ENCODE measurements at places on chromosomes 1 and 21.
A peak's percentile ranks its signal among the peaks of the same experiment; 100 is the strongest.

- no peak for DNase-seq
Measured at GRCh38 chr21:45846373-45847160, 135.0 kb upstream of the COL6A1 start.

DNA sequence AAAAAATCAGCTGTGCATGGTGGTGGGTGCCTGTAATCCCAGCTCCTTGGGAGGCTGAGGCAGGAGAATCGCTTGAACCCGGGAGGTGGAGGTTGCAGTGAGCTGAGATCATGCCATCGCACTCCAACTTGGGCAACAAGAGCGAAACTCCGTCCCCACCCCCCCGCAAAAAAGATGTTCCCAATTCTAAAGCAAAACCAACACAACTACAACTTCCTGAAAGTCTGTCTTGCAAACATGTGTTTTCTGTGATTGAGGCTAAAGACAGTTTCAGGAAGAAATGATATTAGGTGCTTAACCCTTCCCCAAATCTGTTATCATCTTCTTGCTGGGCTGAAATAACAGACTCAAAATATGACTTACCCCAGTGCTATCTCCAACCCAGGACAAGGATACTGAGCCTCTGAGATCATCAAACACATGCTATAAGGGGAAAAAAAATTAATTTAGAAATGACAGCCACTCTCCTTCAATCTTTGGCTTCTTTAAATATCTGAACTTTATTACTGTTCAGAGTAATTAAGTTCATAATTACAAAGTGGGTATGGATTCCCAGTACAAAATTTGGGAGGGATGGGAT lies 28.5 kb downstream of the SORT1 start:
- DNase-seq, result no peak

DNA sequence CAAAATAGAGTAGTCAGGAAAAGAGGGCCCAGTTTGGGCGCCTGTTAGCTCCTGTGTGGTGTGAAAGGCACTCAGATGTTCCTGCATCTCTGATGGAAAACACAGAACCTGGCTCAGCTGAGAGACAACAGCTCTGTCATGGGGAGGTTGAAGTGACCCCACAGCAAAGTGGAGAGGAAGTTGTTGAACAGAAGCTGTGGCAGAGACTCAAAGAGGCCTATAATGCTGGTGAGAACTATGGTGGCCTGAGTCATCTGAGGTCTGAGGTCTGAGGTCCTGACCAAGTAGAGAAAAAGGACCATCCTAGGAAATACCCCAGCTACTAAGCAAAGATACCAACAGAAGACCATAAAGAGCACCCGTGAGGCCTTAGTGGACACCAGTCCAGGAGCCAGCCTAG lies 45.6 kb upstream of the JAK1 start:
- DNase-seq, result no peak

- no peak for DNase-seq
Measured at GRCh38 chr1:48955774-48956173, 179.1 kb upstream of the BEND5 start.

GRCh38 chr1:76830373-76830772 lies 36.9 kb upstream of the ST6GALNAC5 start:
- DNase-seq, result no peak

GRCh38 chr1:202015662-202015937 lies 5.2 kb downstream of the ELF3 start:
- DNase-seq, result no peak

DNA sequence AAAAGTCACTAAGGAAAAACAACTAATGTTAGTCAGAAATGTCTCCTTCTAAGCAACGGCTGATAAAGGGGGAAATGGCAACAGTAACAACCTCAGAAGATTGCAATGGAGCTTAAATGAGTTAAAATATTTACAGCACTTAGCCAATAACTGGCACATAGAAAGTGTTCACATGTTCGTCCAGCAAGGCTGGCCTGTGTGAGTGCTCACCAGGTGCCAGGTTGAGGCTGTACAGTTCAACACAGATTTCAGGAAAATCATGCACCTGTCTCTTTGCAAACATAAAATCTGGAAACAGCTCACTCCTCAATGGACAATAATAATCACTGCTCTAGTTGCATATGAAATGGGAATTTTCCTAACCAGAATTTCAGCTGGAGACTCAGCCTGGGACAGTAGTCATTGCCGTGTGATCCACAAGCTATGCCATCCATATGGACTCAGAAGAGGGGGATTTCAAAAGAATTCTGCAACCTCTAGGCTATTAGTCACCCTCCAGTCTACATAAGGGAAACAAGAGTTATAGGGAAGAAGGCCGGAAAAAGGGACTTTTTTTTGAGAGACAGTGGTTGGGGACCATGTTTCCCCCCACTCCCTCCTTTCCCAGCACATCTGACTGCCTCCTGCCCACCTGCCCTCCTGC lies 68.6 kb downstream of the SYDE2 start:
- DNase-seq, result no peak

DNA sequence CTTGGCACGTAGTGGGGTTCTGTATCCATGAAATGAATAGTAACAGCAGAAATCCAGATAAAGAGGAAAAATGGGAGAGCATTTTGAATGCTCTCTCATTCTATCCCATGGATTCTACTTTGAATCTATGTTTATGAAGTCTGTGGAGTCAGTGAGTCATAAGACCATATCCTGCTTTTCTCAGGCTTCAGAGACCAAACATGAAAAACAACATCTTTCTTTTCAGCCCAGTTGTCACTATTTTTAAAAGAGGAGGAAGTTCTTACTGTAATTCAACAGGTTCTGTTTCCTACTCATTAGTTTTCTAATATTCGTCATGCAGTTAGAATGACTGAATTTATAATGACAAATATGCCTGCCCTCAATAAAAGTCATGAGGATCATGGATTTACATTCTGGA lies 39.4 kb upstream of the CD55 start:
- no peak for DNase-seq

DNA sequence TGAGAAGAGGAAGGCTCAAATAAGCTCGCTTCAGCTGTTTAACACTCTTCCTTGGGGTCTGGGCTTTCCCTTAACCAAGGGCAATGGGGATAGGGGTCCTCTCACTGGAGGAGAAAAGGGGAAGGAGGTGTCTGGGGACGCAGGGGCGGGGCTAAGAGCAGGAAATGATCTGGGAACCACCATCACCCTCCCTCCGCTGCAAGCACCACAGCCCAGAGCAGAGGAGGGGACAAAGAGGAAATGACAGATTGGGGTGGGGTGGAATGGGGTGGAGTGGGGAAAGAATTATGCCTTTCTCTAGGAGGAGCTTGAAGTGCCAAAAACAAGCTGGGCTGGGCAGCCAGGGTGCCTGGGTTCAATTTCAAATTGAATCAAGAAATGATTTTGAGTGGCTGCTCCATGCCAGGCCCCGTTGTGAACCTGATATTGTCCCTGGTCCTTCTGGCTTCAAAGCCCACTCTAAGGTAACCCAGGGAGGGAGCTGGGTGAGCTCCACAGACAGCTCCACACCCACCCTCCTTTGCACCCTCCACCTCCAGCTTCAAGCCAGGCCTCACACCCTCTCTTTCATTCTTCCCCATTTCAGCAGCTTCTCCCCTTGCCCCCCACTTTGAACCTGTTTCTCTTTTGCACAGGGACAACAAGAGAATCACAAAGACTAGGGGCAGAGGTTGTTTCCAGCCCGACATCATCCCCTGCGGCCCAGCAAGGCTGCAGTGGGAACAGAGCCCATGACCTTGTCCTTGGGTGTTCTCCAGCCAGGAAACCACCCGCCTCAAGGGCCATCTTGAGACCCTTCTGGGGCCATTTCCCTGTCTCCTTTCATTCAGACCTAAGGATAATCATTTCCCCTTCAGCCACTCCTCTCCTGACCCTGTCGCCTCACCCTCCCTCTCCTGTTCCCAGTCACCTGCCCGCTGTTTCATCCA lies 1.1 kb downstream of the ARHGAP30 start:
- DNase-seq, result peak; percentile 77

- no peak for DNase-seq
Measured at GRCh38 chr1:69320757-69321211, 246.9 kb upstream of the LRRC7 start.

- DNase-seq, result no peak
Measured at GRCh38 chr1:230401101-230401500, 25.0 kb downstream of the PGBD5 start.

- DNase-seq, result no peak
Measured at GRCh38 chr1:44447051-44447810, 42.2 kb downstream of the RNF220 start.

- DNase-seq, result no peak
Measured at GRCh38 chr1:3550511-3551289, 60.6 kb downstream of the MEGF6 start.

- DNase-seq, result no peak
Measured at GRCh38 chr1:27569506-27570291, 34.2 kb downstream of the AHDC1 start.

DNA sequence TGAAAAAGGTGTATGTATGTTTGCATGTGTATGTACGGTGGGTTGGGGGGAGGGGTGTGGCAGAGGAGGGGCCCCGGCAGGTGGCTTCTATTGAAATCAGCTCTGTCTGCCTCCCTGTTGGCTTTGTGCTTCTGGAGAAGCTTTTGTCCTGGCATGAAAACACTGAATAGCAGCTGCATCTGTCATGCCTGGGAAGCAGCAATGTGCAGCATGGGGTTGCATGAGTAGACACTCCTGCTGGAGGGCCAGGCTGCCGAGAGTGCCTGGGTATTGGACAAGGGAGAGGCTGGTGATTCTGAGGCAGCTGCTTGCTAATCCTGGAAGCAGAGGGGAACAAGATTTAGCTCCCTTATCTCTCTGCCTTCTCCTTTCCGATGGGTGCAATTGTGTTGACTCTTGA lies 20.5 kb downstream of the MAPKAPK2 start:
- DNase-seq, result no peak

- DNase-seq, result peak; percentile 13
Measured at GRCh38 chr1:15027515-15027986, 126.0 kb upstream of the TMEM51 start.

DNA sequence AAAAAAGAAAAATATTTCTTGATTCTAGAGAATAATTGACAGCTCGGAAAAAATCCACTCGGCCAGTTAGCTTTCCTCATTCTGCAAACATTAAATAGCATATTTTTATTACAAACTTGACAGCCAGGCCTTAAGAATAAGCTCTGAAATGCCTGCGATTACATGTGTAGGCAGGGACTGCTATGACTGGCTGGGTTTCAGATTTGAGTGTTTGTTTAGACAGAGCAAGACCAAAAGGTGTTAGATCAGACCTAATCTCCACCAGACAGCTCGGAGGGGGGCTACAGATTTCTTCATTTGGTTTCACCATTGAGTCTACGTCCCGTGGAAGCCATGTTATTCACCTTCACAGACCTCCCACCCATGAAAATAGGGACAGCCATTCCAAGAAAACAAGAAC lies 192.1 kb upstream of the ADAMTS5 start:
- DNase-seq, result no peak

GRCh38 chr1:226908913-226909312 lies 31.2 kb upstream of the COQ8A start:
- DNase-seq, result no peak

DNA sequence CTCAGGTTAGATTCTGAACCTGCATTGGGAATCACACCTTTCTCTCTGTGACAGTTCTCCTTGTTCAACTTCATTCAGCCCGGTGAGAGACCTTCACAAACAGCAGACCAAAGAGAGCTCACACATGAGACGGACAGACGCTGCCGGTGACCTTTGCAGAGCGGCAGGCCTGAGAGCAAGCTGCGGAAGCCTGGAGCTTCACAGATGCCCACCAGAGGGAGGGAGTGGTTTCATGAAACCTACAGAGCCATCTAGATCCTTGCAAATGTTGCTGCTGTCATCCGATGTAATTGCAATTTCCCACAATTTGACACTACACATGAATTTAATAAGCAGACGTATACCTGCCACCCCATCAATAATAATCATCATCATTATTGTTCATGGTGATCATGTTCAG lies 39.4 kb downstream of the GRIK3 start:
- DNase-seq, result no peak

- no peak for DNase-seq
Measured at GRCh38 chr1:241533326-241534115, 1.3 kb downstream of the KMO start.

GRCh38 chr1:226778657-226779058 lies 39.6 kb upstream of the ITPKB start:
- DNase-seq, result no peak

DNA sequence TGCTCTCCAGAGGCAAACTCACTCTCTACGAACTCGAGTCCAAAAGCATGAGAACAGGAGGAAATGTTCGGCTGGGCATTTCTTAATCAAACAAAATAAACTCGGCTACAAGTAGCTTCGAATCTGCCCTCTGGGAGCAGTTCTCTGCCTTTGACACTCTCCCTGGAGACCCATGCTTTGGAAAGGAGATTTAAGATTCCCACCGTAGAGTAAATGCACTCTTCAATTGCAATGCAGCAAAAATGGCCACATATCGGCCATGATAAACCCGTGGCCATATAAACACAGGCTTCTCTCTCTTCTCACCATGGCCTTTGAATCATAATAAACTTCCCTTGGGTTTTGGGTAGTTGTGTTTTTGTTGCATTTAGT lies 215.4 kb downstream of the TOMM20 start:
- no peak for DNase-seq

GRCh38 chr1:160658162-160658813 lies 11.4 kb upstream of the SLAMF1 start:
- no peak for DNase-seq
